ENCODE measurements at places on chromosomes 5 and 9. TPM values are rescaled to one million over a fixed set of nuclear protein-coding genes. Genes with fewer than 3 reads are reported as not detected.

DNA sequence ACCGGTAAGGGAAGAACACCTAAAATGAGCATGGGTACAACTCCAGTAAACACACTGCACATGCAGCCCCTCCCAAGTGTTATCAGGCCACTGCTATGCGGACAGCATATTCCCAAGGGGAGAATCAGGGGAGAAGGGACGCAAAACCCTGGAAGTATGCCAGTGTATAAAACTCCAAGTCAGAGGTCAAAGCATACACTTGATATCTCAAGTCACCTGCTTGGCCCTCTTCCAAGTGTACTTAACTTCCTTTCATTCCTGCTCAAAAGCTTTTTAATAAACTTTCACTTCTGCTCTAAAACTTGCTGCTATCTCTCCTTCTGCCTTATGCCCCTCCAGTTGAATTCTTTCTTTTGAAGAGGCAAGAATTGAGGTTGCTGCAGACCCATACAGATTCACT lies 408.1 kb downstream of the HTR1A start:
- DNase-seq, result no peak

- no peak for DNase-seq
Observed at GRCh38 chr5:50711280-50711679, 44.8 kb downstream of the PARP8 start.

GRCh38 chr9:126953041-126953809 lies 38.6 kb downstream of the RALGPS1 start:
- no peak for DNase-seq

- DNase-seq, result no peak
Observed at GRCh38 chr5:157357823-157358222, 91.9 kb downstream of the CYFIP2 start.

GRCh38 chr5:130213607-130214006 lies 309.3 kb downstream of the CHSY3 start:
- DNase-seq, result no peak

GRCh38 chr5:148922606-148923005 lies 96.2 kb downstream of the ADRB2 start:
- DNase-seq, result no peak

DNA sequence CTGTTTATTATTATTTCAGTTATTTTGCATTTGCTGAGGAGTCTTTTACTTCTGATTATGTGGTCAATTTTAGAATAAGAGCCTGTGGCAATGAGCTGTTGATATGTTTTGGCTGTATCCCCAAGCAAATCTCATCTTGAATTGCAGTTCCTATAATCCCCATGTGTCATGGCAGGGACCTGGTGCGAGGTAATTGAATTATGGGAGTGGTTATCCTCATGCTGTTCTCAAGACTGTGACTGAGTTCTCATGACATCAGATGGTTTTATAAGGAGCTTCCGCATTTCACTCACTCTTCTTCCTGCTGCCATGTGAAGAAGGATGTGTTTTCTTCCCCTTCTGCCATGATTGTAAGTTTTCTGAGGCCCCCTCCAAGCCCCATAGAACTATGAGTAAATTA lies 114.9 kb upstream of the SLCO6A1 start:
- DNase-seq, result no peak

GRCh38 chr5:13591621-13592020 lies 352.9 kb downstream of the DNAH5 start:
- no peak for DNase-seq

GRCh38 chr5:670396-671270 lies 22.5 kb downstream of the TPPP start:
- DNase-seq, result no peak

- DNase-seq, result no peak
Observed at GRCh38 chr9:12712532-12712931, 19.3 kb downstream of the TYRP1 start.

GRCh38 chr5:137735555-137736284 lies at the start of gene KLHL3:
Gene KLHL3 (minus strand): TSS chr5:137736089. CDS start chr5:137735646, 443 bp downstream.
- DNase-seq, result no peak

DNA sequence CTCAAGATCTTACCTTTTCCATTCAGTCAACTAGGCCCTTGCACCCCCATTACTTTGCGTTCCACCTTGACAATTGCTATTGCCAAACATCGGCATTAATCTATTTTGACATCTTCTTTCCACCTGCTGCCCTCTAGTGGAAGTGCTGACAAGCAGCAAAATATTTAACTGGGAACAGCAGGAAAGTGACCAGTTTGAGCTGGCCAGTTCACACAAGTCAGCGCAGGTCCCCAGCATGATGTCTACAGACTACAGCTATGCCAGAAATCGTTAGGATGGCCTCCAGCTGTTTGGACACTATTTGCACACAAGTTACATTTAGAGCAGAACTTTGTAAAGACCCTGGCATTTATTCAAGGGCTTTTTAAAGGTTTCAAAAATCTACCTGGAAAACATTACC lies 160.1 kb downstream of the GHR start:
- DNase-seq, result peak; percentile 66

GRCh38 chr5:143156572-143156971 lies 246.9 kb downstream of the NR3C1 start:
- no peak for DNase-seq

DNA sequence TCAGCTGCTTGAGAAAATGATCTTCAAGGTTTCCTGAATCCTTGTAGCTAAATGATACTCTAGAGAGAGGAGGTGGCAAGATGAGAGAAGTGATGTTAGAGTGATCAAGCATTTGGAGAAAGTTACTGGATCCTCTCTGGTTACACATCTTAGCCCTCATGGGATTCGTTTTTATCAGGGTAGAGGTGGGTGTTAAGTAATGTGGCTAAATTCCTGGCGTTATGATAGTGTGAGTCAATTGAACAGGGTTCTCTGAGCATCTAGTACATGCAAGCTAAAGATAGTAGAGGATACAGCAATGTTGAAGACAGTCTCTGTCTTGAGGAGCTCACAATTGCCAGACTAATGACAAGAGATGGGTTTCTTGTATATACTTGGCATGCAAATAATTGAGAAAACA lies 123.7 kb downstream of the PSD2 start:
- no peak for DNase-seq

DNA sequence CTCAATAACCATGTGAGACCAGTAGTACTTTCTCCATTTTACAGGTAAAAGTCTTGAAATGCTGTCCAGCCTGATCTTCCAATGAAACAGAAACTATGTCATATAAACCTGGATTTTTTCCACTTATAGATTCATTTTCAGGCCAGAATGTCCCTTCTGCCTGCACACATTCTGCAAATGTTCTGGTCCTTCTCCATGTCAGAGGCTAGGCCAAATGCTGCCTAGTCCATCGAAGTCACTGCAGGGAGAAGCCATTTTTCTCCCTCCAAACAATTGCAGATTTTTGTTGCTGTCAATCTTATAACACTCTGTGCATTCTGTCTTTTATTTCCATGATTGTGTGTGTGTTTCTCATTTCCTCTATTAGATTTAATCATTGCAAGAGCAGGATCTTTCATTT lies 59.4 kb downstream of the ALDH1A1 start:
- no peak for DNase-seq

- no peak for DNase-seq
Observed at GRCh38 chr5:107149243-107150005, 521.3 kb downstream of the EFNA5 start.

- no peak for DNase-seq
Observed at GRCh38 chr9:80932947-80933780, 756.2 kb downstream of the TLE1 start.

SUSD1 gene
- total RNA-seq, result 13.0 TPM

MYOT gene
- total RNA-seq, result 12.3 TPM

HACD4 gene
- 4.6 TPM for total RNA-seq

LRRC19 gene
- total RNA-seq, result not detected

LURAP1L gene
- 1.6 TPM for total RNA-seq

TRIM7 gene
- total RNA-seq, result 6.1 TPM

TSC1 gene
- 39.8 TPM for total RNA-seq

TAF1L gene
- total RNA-seq, result not detected

OXCT1 gene
- total RNA-seq, result 3.1 TPM

MFAP3 gene
- 58.4 TPM for total RNA-seq

HK3 gene
- 4.4 TPM for total RNA-seq

C9orf43 gene
- total RNA-seq, result not detected
